ENCODE measurements at places on chromosomes 2 and 18.

DNA sequence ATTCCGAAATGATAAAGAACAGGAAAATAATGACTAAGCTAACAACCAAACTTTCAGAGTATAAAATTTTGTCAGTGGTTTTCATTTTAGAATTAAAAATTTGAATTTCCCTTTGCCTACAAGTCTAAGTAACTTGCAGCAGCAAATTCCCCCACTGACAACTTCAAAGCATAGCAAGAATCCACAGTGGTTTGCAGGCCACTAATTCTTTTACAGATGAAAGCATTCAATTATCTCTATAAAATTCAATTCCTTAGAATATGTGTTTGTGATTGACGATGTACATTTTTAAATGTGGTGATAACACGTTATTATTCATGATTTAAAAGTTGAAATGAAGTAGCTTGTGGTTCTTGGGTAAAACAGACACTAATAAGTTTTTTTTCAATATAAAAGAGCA lies 100.6 kb downstream of the SMAD2 start:
- DNase-seq: no peak

GRCh38 chr2:194102546-194102945 lies 1554.5 kb upstream of the SLC39A10 start:
- DNase-seq: no peak

- no peak for DNase-seq
Measured at GRCh38 chr2:218063896-218064295, 5.2 kb upstream of the RUFY4 start.

- DNase-seq: peak; percentile 64
Measured at GRCh38 chr2:113876503-113877387, 13.1 kb upstream of the ACTR3 start.

DNA sequence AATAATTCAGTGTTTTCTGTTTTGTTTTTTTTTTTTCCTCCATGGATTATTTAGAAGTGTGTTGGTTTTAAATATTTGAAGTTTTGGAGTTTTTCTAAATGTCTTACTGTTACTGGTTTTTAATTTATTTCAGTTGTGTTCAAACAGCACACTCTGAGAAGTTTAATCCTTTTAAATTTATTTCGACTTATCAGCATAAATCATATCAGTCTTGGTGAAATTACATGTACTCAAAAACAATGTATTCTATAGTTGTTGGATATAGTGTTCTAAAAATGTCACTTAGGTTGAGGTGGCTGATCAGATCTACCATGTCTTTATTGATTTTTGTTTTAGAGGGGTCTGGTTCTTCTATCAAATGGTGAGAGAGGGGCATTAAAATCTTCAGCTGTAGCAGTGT lies 134.7 kb downstream of the NCOA1 start:
- DNase-seq: no peak

GRCh38 chr2:27150639-27151230 lies 1.9 kb downstream of the TCF23 start:
- no peak for DNase-seq

DNA sequence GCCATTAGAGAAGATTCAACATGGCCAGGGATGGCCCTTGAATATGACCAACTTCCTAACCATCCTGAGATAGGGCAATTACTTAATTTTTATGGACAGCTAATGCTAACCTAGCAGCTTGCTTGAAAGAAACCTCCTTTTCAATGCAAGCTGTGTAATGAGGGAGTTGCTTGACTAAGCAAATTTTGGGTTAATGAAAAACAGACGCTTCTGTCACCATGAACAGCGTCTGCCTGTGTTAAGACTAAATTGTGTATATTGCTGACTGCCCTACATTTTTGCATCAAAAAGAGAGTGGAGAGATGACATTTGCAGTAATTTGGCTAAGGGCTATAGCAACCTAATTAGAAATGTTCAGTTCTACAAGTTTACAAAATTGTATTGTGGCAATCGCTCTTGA lies 319.2 kb upstream of the LRATD1 start:
- no peak for DNase-seq

DNA sequence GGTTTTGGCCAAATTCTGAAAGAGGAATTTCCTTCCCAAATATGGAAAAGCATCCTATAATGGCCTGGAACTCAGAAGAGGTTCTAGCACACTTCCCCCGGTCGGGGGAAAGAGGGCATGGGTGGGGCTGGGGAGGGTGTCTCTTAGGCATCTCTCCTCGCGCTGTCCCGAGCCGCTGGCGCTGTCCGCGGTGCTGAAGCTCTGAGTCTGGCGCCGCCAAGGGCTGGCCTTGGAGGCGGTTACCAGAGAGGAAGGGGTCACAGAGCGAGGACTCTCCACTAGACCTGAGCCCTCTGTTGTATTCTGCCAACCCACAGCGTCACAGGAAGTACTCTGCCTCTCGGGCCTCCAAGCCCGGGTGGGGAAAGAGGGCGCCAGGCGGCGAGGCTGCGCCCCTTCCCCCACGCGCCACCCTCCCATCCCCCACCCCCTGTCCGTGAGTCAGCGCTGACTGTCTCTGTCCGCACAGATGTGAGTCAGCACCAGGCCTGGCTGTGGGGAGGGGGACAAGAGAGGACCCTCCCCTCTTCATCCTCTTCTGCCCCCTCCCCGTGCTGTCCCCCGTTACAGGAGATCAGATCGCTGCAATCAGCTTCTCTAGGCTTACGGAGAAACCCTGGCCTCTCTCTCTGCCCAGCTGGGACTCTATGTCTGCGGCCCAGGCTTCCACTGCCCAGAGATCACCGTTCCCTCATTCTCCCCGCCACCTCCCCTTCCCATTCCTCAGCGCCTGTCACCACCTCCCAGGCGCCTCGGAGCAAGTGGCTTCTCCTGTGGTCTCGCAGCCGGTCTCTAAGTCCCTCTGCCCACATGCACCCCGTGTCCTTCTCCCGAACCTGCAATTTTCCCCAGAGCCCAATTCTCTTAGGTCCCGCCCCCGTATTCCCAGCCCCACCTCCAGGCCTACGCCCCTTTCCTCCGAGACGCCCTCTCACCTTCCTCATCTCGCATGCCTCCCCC lies 779 bp downstream of the PTPRN start:
- peak; percentile 40 for DNase-seq

GRCh38 chr2:17805717-17806363 lies 10.4 kb upstream of the MSGN1 start:
- no peak for DNase-seq

Data from stimulated activated CD4-positive, alpha-beta T cell treated with anti-CD3 and anti-CD28 coated beads, TNF-alpha, amount 100 ng/mL, for 24 hours (primary cell).